ENCODE measurements at places on chromosomes 5 and 9.

DNA sequence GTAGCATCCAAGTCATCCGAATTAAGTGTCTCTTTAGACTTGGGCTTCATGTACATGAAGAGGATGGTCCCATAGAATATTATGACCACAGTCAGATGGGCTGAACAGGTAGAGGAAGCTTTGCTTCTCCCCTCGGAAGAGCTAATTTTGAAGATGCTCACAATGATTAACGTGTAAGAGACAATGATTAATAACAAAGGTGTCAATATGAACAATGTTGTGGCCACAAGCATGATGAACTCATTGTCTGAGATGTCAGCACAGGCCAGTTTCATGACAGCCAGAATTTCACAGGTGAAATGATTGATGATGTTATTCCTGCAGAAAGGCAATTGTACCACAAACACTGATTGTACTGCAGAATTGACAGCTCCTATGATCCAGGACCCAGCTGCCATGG, 626 bp downstream of the OR13C2 start:
- DNase-seq = no peak

- DNase-seq = no peak
Measured at GRCh38 chr5:138903130-138903775, 28.1 kb upstream of the LRRTM2 start.

DNA sequence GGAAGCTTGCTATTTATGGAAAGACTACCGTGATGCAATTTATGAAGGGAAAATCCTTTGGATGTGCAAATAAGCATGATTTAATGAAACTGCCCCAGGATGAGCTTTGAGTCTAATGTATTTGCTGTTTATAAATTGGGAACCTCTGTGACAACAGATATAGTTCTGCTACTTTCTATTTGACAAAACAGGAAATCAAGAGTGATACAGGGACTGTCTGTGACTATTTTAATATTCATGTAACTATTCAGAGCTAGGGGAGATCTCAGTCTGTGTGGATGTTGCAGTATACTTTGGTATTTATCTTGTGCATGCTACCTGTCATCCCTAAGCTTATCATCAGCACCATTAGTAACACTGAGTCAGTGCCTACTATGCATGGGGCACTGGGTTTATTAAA, 132.1 kb downstream of the PDZD2 start:
- no peak for DNase-seq

DNA sequence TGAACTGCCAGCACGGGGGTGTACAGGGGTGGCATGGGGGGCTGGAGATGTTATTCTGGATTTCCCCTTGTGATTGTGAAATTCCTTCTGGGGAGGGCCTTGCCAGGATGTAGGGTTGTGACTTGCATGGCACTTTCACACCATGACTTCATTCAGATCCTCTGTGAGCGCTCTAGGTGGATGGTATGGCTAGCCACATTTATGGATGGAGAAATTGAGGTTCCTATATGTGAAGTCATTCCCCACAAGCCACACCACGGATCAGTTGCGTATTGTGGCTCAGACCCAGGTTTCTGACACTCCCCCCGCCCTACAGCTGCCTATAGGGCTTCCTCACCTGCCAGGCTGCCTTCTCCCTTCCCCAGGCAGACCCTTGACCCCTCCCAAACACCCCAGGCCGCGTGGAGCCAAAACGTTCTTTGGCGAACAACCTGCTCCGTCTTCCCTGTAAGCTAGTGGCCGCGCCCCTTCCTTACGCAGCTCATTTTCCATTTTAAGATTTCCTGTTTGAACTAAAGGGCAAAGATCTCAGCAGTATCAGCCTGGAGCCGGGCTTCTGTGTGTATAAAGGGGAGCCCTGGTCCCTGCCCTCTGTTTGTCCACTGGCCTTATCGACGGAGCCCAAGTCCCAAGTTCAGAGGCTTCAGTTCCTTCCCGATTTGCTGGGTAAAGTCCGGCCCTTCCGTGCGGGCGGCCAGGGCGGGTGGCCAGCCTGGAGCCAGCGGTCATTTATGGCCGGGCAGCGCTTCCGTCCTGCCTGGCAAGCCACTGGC, 97.8 kb upstream of the KLF4 start:
- DNase-seq = no peak

DNA sequence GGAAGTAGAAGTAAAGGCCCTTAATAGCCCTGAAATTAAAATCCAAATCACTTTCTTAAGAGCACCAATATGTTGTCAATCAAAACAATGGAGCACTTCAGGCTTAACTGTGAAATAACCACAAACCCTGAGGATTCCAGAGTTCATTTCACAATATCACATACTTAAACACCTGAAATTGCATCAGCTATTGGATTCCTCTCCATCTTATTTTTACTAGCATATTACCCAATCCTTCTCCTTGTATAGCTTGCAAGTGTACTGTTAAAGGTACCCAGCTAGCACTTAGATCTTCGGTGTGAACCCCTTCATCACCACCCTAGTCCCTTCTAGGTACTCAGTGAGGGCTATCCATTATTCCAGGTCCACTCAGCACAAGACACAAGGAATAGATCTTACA, 287.3 kb downstream of the EFNA5 start:
- DNase-seq = no peak

DNA sequence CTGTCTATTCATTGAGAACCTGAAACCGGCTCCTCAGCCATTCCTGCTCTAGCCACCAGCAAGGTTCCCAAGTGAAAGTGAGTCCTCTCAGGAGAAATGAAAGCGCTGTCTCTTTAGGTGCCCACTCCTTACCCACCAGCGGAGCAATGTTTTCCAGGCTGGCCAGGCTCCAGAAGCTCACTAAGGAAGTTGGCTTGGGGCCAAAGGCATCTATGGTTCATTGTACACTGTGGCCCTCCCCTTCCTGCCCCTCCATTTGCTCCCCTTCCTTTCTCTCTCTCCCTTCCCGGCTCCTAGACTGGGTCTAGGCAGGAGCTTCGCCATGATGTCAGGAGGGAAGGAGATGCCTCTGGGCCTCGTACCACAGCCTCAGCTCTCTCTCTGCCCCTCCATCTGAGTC, 1.1 kb upstream of the GABRP start:
- DNase-seq = no peak

- no peak for DNase-seq
Measured at GRCh38 chr9:101706261-101706798, 32.1 kb downstream of the GRIN3A start.
